ENCODE measurements at places on chromosomes 5 and 9. TPM values are rescaled to one million over a fixed set of nuclear protein-coding genes. Genes with fewer than 3 reads are reported as not detected.

DNA sequence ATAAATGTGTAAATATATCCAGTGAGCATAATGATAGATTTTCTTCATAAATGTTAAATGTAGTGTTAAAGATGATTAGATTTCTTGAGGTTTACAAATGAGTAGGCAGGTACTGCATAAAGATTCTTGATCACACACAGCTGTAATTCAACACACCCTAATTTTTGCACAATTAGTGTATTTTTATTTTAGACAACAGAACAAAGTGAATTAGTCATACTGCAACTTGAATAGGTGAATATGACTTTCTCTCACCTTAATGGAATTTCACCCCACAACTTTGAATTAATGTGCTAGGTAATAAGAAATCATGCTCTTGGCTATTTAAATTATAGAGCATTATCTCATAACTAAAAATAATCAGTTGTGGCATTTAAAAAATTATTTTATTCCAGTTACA is 795.7 kb upstream of the ACO1 start:
- no peak for DNase-seq

DNA sequence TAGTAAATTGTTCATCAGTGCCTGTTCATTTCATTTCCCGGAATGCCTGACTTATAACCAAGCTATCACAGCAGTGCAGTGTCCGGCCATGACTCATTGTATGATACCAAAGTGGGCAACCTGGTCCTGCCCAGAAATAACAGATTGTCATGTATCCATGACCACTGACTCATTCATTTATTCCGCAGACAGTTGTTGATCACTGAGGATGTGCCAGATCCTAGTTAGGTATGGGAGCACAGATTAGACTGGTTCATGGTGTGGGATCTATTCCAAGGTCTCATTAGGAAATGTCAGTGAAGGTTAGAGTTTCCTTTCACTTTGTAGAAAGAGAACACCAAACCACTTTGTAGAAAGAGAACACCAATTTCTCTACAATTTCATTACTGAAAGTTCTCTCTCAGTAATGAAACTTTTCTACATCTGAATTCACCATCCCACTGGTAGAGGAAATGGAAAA is 8.7 kb downstream of the NREP start:
- no peak for DNase-seq

Gene PCDHGA1
- total RNA-seq: 5.2 TPM

Gene ZBTB26
- 10.3 TPM for total RNA-seq

GRCh38 chr5:79857714-79858409 is 133.2 kb downstream of the MTX3 start:
- DNase-seq: peak; percentile 41

Gene SLC12A2
- total RNA-seq: 48.7 TPM

DNA sequence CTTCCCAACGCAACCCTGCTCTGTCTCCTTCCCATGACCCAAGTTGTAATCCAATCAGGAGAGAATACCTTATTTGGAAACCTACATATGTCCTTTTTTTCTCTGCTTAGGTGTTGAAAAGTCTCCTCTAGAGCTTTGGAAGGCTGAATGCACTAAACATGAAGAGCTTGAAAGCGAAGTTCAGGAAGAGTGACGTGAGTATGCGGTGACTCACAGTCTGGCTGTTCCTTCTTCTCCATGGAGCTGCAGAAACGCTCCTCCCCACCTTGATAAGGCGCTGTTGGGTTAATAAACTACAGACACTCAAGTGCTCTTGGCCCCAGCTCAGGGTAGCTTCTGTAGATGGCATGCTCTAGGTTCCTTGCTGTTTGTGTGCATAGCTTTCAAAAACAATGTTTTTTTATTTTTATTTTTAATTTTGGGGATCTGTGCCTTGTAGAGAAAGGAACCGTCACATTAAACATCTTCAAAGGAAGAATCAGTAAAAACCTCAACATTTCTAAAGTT is 30.7 kb downstream of the RAI14 start:
- no peak for DNase-seq

DNA sequence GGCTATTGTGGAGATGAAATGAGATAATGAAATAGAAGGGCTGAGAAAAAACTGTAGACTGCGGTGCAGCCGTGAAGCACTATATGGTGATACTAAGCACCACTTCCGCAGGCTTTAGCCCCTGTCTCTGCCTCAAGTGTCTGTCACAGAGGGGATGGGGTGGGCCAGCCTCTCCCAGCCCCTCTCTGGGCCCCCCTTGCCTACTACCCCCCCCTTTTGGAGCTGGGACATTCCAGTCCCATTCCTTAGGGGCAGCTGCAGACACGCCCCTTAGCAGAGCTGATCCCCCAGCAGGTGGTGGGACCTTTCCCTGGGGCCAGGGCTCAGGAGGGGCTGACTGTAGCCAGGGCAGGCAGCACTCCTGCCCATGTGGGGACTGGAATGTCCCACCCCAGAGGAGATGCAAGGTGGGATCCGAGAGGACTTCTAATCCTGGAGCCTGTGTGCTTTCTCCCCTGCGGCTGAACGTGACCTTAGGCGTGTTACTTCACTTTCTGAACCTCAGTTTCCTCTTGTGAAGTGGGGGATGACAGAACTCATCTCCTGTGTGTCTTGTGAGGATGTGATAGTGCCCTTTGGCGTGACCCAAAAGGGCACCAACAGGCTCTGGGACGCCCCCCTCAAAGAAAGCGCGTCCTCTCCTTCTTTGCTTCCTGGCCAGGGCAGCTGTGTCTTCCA is 1.9 kb downstream of the N4BP3 start:
- DNase-seq: no peak

Gene LEAP2
- total RNA-seq: 2.1 TPM

DNA sequence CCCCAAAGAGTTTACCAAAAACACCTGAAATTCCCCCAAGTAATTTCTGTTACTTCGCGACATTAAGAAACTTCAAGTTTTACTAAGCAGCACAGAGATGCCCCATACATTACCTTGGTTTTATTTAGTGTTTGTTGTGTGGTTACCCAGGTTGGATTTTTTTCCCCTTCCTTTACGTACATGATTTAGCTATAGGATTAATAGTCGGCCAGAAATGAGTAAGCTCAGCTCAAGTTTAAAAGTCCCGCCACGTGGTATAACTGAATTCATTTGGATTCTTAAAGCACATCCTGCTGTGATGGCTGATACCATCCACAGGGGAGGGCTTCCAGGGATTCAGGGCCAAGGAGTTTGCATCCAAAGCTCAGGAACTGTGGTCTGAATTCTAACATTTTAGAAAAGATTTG is 75.9 kb downstream of the DAP start:
- DNase-seq: no peak

GRCh38 chr5:40653221-40654022 is 26.3 kb upstream of the PTGER4 start:
- DNase-seq: no peak

GRCh38 chr5:119291877-119292276 is 63.9 kb upstream of the TNFAIP8 start:
- no peak for DNase-seq

DNA sequence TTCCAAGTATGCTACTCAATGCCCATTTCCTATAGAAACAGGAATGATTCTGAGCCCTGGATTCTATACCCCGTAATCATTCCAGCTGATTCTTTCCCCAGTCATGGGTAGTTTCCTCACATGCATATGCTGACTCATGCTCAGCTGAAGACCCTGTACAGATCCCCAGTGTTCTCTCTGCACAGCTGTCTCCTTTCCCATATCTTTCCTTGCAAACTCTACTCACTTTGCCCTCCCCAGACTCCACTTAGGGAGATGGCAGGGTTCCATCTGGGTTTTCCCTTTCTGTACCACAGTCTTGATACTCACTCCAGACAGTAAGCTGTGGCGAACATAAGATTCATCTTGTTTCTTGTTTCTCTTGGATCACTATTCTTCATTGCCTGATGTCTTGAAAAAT is 357.6 kb downstream of the RAB3C start:
- DNase-seq: no peak

Gene ANGPTL2
- 8.5 TPM for total RNA-seq

GRCh38 chr9:123402981-123403509 is 47.0 kb downstream of the CRB2 start:
- DNase-seq: no peak
